ENCODE measurements at places on chromosomes 1 and 21. TPM values are rescaled to one million over a fixed set of nuclear protein-coding genes. Genes with fewer than 3 reads are reported as not detected.

GRCh38 chr1:71200503-71200902, 119.7 kb upstream of the ZRANB2 start:
- DNase-seq: no peak

GRCh38 chr1:7002728-7003127, 217.5 kb downstream of the CAMTA1 start:
- DNase-seq: no peak

- no peak for DNase-seq
These were observed 200.8 kb upstream of the DPYD start for GRCh38 chr1:98121646-98122045.

- no peak for DNase-seq
These were observed 88.2 kb upstream of the OLFM3 start for GRCh38 chr1:102084771-102085535.

GRCh38 chr1:230661976-230662375, 19.7 kb downstream of the COG2 start:
- no peak for DNase-seq

The COL24A1 gene
- polyA plus RNA-seq: not detected

DNA sequence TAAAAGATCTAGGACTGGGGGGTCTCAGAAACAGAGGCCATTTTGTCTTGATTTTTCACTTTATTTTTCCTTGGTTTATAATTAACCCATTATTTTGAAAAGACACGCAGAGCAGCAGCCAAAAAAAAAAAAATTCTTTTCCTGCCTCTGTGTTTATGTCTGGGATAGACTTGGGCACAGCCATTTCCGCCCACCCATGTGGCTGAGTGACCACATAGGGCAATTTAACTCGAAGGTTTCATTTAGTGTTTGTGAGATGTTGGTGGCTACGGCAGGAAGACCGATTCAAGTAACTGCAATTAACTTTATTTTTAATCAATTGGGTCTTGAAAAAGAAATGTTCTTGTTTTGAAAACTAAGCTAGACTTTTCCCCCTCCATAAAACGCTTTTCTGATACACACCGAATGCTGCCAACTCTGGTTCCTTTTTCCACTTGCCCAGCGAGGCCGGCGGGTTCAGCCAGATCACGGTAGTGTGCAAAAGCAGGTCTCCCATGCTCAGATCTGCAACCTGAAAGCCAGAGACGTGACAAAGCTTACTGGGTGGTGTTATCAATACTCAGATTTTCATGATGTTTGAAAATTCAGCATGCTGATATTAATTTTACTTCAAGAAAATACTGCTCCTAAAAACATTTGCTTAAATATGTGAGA, 97.4 kb upstream of the KRTAP19-8 start:
- no peak for DNase-seq

GRCh38 chr1:71097428-71097827, 16.6 kb upstream of the ZRANB2 start:
- DNase-seq: no peak

- no peak for DNase-seq
These were observed 38.6 kb downstream of the EIF2B3 start for GRCh38 chr1:44947774-44948311.

The AADACL3 gene
- not detected for polyA plus RNA-seq

GRCh38 chr1:47175227-47175934, 14.5 kb downstream of the PDZK1IP1 start:
- no peak for DNase-seq
